Naive thymus-derived CD4-positive, alpha-beta T cell (primary cell): ENCODE measurements at places on chromosomes 1 and 21. TPM values are rescaled to one million over a fixed set of nuclear protein-coding genes. Genes with fewer than 3 reads are reported as not detected.

Gene ABCG1
- 49.7 TPM for total RNA-seq

Gene MKNK1
- total RNA-seq: 80.1 and 83.1 TPM in 2 replicates

Gene LENEP
- 1.4 and 1.9 TPM in 2 replicates for total RNA-seq

Gene B3GALT2
- total RNA-seq: not detected
